ENCODE measurements at places on chromosomes 12 and 14.

DNA sequence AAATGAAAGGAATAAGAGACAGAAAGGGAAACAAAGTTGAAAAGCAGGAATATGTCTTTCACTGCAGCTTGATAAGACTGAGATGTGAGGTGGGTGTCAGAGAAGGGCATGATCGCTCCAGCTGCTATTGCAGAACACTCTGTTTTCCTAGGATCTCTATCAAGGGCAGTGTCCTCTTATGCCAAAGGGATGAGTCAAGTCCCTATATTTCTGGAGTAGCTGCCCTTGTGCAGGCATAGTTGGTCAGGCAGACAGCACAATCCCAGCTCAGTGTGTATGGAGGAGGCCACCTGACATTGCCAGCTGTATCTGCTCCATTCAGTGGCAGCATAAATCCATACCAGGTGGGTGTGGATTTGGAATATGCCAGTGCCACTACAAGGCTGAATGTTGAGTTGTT lies 101.6 kb downstream of the DAD1 start:
- DNase-seq = no peak

GRCh38 chr14:61234215-61234916 lies 46.8 kb downstream of the TMEM30B start:
- no peak for DNase-seq

DNA sequence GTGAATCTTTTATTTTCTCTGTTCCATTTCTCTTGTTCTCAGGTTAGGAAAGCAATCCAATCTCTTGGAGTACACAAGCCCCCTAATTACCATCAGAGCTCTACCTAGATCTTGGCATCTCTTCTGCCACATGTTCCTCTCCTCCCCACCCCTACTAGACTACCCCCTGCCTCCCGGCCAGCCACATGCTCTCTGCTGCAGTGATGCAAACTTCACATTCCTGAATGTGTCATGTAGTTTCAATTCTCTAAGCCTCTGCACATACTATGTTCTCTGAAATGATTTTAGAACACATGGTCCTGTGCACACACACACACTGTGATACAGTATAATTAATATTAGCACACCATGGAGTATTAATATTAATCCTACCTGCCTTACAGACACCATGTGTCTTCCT lies 104.6 kb downstream of the EFCAB11 start:
- no peak for DNase-seq

DNA sequence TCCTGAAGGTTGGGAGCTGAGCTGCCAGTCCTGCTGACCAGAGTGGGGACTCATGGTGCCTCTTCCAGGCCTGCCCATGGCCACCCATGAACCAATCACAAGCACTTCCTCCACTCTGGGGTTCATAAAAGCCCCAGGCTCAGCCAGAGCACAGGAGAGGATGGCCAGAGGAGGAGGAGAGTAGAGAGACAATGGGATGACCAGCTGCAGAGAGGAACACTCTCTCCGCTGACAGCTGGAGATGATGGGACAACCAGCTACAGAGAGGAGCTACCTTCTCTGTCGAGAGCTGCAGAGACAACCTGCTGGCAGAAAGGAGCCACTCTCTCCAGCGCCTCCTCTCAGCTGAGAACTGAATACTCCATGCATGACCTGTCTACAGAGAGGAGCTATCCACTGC lies 886.1 kb downstream of the BCL11B start:
- DNase-seq = no peak

DNA sequence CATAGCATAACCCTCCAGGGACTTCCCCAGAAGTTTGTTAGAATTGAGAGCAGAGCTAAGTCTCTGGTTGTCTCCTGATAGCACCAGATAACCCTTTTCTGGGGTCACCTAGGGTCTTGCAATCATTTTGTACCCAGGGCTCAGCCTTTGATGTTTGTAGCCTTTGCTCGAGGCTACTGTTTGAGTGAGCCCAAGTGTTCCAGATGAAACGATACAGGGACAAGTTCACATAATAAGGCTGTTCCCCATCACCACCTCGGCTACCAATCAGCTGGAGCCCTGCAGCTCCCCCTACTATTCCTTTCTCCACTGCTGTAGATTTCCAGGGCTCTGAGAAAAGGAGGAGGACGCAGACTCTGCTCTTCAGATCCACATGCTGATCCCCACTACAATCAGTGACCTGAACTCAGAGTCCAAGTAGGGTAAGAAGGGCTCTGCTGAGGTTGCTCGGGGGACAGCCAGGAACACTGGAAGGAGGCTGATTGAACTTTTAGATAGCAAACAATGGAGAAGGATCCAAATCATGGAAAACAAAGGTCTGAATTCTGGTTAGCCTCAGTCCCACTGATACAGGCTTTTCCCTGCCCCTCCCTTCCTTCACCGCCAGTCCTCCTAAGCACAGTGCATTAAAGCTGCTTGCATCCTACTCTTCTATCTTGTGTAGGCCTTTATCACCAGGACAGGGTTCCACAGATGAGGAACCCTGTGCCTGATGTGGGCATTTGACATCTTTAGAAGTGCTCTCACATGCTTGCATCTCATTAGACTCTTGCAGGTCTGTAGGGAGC lies at the start of gene EDDM3A:
Gene EDDM3A, plus strand, starts transcription at position 317 of the 788 bp plus-strand sequence. CDS start 1,694 bp downstream, outside the sequence.
- no peak for DNase-seq

- no peak for DNase-seq
Measured at GRCh38 chr12:124028555-124028925, 55.5 kb downstream of the ZNF664 start.

DNA sequence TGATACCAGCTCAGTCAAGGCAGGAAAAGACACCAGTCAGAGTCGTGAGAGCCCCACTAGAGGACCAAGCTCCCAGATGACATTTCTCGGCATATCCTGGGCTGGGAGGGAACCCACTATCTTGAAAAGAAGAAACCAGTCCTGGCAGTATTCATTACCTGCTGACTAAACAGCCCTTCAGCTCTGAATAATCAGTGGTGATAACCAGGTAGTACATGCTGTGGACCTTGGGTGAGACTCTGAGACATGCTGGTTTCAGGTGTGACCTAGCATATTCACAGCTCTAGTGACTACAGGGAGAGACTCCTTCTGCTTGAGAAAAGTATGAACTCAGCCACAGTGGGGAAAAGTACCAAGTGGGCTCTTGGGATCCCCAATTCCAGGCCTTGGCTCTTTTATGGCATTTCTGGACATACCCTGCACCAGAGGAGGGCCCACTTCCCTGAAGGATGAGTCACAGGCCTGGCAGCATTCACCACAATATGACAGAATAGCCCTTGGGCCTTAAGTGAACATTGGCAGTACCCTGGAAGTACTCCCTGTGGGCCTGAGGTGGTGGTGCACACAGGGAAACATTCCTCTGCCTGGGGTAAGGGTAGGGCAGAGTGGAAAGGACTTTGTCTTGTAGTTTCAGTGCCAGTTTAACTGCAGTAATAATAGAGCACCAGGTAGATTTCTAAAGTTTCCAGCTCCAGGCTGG lies 82.6 kb upstream of the SLC38A4 start:
- no peak for DNase-seq

DNA sequence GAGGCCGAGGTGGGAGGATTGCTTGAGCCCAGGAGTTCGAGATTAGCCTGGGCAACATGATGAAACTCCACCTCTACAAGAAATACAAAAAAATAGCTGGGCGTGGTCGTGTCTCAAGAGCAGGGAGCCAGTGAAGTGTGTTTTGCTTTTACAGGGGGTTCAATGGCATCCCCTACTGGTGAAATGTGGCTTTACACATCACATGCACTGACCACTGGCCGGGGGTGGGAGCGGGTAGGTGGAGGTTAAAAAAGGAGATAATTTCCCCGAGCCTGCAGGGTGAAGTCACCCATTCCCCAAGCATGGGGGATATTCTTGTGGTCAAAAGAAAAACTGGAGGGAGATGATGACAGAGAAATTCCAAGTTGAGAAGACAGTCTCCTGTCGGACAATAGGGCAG lies 63.6 kb upstream of the PWP1 start:
- DNase-seq = no peak

DNA sequence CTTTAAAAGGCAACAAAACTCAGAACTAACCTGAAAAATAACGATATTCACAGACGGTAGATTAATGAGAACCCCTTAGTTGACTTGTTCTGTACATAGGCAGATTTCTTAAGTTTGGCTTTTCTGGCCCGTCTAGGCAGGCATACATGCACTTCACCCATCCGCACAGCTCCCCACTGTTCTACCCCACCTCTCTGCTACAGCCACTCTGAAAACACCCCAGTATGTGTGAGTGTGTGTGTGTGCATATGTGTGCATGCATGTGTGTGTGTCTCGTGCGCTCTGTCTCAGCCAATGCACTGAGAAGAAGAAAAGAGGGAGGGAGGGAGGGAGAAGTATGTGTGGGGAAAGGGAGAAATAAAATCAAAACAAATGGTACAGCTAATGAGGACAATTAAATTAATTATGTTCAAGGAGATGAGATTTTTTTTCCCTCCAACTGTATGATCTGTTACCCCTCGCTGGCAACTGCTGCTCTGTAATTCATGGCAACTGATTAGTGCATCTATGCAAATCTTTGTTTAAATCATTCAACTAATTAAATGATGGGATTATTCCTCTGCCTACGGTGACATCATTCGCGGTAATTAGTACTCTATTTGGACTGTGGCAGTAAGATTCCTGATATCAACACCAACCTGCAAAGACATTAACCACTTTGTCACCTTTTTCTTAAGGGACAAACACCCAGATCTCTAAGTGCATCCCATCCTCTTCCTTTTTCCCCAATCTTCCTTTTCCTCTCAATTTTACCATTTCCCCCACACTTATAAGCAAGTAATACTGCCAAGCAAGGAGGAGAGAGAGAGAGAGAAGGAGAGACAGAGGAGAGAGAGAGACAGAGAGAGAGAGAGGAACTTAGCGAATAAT lies 2.2 kb upstream of the LMO3 start:
- DNase-seq = no peak

All from type B pancreatic cell (in vitro differentiated cells).